ENCODE measurements at places on chromosomes 1 and 21. TPM values are rescaled to one million over a fixed set of nuclear protein-coding genes. Genes with fewer than 3 reads are reported as not detected.

MXRA8 gene
- total RNA-seq: 11.5 TPM

TXNIP gene
- total RNA-seq: 93.9 TPM

SIM2 gene
- 0.46 TPM for total RNA-seq

PTGER3 gene
- total RNA-seq: 22.1 TPM

ECE1 gene
- 18.2 TPM for total RNA-seq

NOTCH2NLA gene
- 20.3 TPM for total RNA-seq

FCMR gene
- 0.46 TPM for total RNA-seq

ZNF695 gene
- total RNA-seq: 6.0 TPM

SLC2A5 gene
- total RNA-seq: 2.8 TPM

CSF3R gene
- 4.6 TPM for total RNA-seq

S100A3 gene
- total RNA-seq: not detected

THEM5 gene
- total RNA-seq: not detected

PDPN gene
- total RNA-seq: 11.8 TPM

SHISA4 gene
- total RNA-seq: 48.0 TPM

LCE3D gene
- not detected for total RNA-seq

MYCL gene
- 8.8 TPM for total RNA-seq

DAB1 gene
- 12.5 TPM for total RNA-seq

SPATA46 gene
- not detected for total RNA-seq

SIPA1L2 gene
- total RNA-seq: 60.2 TPM

NID1 gene
- total RNA-seq: 18.0 TPM

SLAMF6 gene
- not detected for total RNA-seq

PKP1 gene
- total RNA-seq: 0.92 TPM

SAMSN1 gene
- total RNA-seq: 10.1 TPM

KCNJ9 gene
- total RNA-seq: 18.5 TPM

SELE gene
- total RNA-seq: 0.23 TPM

IPP gene
- 13.1 TPM for total RNA-seq

PAX7 gene
- 0.92 TPM for total RNA-seq

Measured in diencephalon (tissue), 1 donor.